ENCODE measurements at places on chromosomes 3 and 15. TPM values are rescaled to one million over a fixed set of nuclear protein-coding genes. Genes with fewer than 3 reads are reported as not detected.
A peak's percentile ranks its signal among the peaks of the same experiment; 100 is the strongest.

IL5RA gene
- not detected for total RNA-seq

CFAP44 gene
- total RNA-seq: 10.3 TPM

KIF23 gene
- 93.1 TPM for total RNA-seq

- DNase-seq: no peak
These were observed 315.1 kb upstream of the TLE3 start for GRCh38 chr15:70412794-70413193.

DNA sequence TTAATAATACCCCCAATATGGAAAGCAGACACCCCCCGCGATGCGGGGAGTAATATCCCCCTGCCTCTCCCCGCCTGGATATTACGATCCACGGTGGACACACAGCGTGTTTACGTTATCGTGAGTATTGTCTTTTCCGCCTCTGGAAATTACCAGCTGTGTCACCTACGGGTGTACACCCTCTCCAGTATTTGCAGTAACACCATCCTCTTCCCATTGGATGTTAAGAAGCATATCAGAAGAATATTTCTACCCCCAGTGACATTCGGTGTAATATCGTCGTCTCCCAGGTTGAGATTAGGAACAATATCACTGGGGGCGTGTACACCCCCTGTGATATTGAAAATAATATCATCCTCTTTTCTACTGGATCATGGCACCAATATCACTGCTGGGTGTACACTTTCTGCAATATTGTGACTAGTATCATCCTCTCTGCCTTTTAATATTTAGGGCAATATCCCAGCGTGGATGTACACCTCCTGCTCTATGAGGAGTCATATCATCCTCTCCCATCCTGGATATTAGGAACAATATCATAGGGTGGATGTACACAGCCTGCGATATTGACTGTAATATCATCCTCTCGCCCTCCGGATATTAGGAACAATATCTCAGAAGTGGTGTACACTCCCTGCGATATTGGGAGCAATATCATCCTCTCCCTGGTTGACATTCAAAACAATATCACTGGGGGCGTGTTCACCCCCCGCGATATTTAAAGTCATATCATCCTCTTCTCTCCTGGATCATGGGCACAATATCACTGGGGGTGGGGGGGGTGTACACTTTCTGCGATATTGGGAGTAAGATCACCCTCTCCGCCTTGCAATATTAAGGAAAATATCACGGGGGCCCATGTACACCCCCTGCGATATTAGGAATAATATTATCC is 20.3 kb upstream of the BMF start:
- peak; percentile 53 for DNase-seq

DNA sequence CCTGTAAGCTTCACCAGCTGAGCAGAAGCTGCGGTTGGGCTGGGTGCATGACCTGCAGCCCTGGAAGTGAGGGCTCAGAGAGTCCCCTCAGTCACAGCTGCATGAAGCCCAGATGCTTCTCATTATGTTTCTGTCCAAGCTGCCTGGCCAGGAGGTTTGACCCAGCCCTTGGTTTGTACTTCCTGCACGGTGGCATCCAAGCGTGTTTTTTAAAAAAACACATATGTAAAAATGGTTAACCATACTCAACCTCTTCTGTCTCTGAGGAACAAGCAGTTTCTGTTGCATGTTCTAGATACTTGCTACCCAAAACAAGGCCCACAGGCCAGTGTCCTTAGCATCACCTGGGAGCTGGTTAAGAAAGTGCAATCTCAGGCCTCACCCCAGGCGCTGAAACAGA is 76.0 kb upstream of the ATP10A start:
- DNase-seq: no peak

- no peak for DNase-seq
These were observed 77.1 kb downstream of the AKAP13 start for GRCh38 chr15:85457392-85457968.

- DNase-seq: no peak
These were observed 52.2 kb upstream of the STXBP5L start for GRCh38 chr3:120855665-120856437.

GRCh38 chr3:101567528-101568317 is 6.1 kb downstream of the TRMT10C start:
- peak; percentile 9 for DNase-seq

All from activated CD4-positive, alpha-beta T cell treated with anti-CD3 and anti-CD28 coated beads, Interleukin-2, amount 10 ng/mL, durations not matched to agents 7 days and 5 days (primary cell).